ENCODE measurements at places on chromosomes 16 and 17. TPM values are rescaled to one million over a fixed set of nuclear protein-coding genes. Genes with fewer than 3 reads are reported as not detected.

GRCh38 chr17:51238255-51238887 is 21.5 kb downstream of the MBTD1 start:
- DNase-seq = no peak

Gene CTRL
- 0.14 TPM for polyA plus RNA-seq

Gene JPH3
- not detected for polyA plus RNA-seq

DNA sequence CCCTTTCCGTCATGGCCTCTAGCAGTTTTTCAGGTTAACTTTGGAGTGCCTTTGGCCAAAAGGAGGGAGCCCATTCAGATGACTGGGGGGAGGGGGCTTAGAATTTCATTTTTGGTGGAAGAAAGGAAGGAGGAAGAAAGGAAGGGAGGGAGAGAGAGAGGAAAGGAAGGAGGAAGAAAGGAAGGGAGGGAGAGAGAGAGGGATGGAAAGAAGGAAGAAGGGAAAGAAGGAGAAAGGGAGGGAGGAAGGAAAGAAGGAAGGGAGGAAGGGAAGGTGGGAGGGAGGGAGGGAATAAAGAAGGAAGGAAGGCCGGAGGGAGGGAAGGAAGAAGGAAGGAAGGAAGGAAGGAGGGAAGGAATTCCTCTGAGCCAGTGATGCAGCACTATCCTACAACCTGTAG is 25.7 kb downstream of the MMP15 start:
- DNase-seq = no peak

Gene STARD3
- 43.3 TPM for polyA plus RNA-seq

Gene PPY
- not detected for polyA plus RNA-seq

DNA sequence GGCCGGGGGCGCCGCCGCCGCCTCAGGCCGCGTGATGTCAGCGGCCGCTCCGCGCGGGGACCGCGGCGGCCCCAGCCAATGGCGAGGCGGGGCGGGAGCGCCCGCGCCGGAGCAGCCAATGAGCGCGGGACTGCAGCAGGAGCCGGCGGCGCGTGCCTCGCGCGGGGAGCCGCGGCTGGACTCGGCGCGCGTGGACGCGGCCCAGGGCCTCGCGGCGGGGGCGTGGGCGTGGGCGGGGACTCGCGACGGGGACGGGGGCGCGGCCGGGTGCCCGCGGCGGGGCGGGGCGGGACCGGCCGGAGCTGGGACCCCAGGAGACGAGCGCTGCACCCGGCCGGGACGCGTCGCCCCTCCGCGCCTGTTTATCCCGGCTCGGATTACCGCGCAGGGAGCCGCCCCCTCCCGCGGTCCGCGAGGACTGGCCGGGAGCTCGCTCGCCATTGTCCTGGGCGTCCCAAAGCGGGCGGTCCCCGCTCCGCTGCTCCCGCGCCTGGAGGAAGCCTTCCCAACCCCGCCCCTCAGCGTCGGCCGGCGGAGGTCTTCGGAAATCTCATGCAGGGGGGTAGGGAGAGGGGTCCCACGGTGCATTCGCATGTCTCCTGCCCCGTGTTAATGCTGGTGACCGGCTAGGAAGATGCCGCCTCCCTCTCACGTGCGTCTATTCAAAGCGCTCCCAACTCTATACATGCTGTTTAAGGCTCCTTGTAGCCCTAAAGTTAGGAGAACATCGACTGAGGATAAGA is at the start of gene RNF157:
TSS of gene RNF157 (minus strand) at position 33 of the 743 bp plus-strand sequence. CDS start 253 bp downstream, outside the sequence.
- no peak for DNase-seq

GRCh38 chr17:42886283-42887176 is 14.1 kb upstream of the G6PC1 start:
- no peak for DNase-seq

GRCh38 chr16:51442141-51442870 is 291.2 kb upstream of the SALL1 start:
- DNase-seq = no peak

Gene SYT17
- polyA plus RNA-seq = 0.21 TPM

DNA sequence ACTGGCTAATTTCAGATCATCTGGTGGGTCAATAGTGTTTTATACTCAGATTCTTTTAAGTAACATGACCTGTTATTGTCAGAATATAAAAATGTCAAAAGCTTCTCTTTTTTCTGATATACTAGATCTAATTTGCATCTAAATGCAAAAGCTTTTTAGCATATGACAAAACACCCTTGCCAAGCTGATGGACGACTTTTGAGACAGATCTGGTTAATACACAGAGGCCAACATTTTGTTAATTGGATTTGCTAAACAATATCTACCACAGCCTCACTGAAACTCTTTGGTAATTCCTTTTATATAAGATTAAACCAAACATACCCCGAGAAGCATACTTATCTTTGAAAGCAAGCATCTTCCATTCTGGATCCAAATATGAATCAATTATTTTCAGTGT is 10.3 kb upstream of the NOL11 start:
- no peak for DNase-seq

DNA sequence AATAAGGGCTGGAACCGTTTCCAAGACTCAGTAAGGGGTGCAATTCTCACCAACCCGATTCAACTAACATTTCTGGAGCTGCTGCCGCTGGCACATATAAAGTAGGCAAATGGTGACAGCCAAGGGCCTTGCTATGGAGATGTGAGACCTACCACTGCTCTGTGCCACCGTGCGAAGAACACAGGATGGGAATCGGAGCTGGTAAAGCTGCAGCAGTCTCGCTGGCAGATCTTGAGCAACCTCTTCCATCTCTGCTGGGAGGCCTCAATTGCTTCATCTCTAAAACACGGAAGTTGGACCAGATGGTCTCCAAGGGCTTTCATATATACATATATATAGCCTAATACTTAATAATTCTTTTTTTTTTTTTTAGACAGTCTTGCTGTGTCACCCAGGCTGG is 128.9 kb upstream of the RCVRN start:
- DNase-seq = no peak

DNA sequence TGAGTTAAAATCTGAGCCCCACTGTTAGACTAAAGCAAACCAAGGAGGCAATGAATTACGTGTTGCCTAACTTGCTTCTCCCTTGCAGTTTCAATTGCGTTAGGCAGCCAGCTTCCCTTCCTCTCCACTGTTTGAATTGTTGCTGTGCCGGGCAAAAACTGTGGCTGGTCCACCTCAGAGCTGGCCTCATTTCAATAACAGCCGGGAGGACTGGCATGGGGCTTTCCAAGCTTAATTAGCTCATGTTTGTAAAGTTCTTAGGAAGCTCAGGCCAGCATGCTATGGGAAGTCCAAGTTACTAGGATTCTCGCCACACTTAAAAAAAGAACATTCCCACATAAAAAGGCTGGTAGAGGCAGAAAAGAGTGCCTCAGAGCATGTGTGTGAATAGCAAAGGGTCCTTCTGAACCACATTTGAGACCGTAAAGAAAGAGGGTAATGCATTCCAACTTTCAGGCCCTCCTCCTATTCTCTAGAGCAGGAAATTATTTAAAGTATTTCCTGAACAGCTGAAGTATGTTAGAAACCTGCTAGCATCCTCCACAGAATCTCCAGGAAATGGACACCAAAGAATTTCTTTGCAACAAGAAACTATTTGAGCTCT is 79.0 kb upstream of the SMURF2 start:
- peak; percentile 24 for DNase-seq

Gene CDH1
- polyA plus RNA-seq = 0.06 TPM

Gene ADAD2
- polyA plus RNA-seq = not detected

GRCh38 chr16:80591071-80591915 is 50.5 kb downstream of the DYNLRB2 start:
- DNase-seq = no peak

DNA sequence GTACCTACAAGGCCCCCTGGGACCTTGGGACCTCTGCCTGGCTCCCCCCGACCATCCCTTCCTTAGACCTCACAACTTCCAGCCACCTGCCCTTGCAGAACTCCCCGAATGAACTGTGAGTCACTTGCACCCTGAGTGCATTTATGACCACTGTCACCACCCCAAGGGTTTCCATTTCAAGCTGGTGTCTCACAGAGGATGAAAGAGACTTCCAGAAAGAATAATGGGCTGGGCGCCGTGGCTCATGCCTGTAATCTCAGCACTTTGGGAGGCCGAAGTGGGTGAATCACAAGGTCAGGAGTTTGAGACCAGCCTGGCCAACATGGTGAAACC is 124.5 kb upstream of the CIBAR2 start:
- no peak for DNase-seq

Gene ZDHHC7
- 136 TPM for polyA plus RNA-seq

DNA sequence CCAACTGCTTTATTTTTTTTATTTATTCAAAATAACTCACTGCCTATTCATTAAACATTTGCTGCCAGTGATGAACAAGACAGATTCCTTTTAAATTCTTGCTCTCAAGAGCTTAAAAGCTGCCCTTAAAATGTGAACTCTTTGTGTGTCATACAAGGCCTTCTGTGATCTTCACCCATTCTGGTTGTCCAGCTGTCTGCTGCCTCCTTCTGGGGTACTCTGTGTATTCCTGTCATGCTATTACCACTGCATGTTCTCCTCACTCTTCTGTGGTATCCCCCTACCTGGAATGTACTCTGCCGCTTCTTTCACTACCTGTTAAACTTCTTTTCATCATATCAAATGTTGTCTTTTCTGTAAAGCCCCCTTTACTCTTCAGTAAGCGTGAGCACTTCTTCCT is 165.8 kb downstream of the CHD9 start:
- DNase-seq = no peak

- DNase-seq = no peak
Measured at GRCh38 chr16:50208460-50208931, 55.4 kb downstream of the TENT4B start.

Gene ACE
- 1.1 TPM for polyA plus RNA-seq

DNA sequence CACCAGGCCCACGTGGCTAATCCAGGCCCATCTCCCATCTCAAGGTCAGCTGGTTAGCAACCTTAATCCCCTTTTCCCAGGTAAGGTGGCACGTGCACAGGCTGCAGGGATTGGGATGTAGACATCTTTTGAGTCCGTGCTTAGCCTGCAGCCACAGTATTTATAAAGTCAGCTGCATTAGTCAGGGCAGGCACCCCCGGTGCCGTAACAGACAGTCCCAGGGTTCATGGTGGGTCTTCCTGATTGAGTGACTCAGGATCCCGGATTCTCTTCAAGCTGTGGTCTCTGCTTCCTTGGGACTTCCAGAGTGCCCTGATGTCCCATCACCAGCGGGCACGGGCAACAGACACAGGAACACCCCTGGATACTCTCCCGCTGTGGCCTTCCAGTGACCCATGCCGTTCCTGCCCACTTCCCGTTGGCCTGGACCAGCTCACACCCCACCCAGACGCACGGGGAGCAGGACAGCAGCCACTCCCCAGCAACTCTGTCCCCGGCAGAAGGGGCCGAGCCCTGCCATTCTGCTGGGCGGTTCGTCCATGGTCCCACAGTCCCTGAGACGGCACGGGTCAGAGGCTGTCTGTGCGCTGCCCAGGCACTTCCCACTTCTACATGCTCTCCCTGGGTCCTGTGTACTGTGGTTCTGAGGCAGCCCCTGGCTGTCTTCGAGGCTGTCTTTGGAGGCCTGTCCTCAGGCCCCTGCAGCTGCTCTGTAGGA is 248.6 kb upstream of the GSE1 start:
- DNase-seq = no peak

DNA sequence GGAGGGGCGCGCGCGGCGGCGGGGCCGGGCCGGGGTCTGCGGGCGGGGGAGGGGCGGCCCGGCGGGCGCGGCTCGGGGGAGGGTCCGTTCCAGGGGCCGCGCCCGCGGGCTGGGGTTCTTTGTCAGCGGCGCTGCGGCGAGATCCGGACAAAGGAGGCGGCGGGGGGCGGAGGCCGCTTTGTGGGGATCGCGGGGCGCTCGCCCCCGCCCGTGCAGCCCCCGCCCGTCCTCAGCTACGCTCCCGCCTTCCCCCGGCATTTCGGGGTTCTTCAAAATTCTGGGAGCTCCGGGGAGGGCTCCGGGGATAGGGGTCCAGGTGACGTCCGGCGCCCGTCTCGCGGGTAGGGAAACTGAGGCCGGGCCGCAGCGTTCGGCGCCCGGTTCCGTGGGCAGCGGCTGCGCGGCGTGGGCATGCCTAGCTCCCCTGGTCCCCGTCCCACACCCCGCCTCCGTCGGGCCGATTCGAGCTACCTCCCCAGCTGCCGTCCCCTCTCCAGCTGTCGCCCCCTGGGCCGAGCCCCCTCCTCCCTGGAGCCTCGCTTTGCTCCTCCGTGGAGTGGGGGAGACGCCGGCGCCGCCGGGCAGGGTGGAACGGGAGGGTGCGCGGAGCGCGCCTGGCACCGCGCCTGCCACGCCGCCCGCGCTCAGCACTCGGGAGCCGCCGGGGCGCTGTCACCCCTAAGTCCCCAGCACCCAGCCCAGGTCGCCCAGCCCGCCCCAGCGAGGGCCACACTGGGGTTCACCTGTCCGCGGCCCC is 546 bp downstream of the SNN start:
- no peak for DNase-seq

Gene SHMT1
- polyA plus RNA-seq = 4.0 TPM

- no peak for DNase-seq
Measured at GRCh38 chr16:85661740-85662481, 26.8 kb downstream of the GINS2 start.
